ENCODE measurements at places on chromosomes 3 and 15.

DNA sequence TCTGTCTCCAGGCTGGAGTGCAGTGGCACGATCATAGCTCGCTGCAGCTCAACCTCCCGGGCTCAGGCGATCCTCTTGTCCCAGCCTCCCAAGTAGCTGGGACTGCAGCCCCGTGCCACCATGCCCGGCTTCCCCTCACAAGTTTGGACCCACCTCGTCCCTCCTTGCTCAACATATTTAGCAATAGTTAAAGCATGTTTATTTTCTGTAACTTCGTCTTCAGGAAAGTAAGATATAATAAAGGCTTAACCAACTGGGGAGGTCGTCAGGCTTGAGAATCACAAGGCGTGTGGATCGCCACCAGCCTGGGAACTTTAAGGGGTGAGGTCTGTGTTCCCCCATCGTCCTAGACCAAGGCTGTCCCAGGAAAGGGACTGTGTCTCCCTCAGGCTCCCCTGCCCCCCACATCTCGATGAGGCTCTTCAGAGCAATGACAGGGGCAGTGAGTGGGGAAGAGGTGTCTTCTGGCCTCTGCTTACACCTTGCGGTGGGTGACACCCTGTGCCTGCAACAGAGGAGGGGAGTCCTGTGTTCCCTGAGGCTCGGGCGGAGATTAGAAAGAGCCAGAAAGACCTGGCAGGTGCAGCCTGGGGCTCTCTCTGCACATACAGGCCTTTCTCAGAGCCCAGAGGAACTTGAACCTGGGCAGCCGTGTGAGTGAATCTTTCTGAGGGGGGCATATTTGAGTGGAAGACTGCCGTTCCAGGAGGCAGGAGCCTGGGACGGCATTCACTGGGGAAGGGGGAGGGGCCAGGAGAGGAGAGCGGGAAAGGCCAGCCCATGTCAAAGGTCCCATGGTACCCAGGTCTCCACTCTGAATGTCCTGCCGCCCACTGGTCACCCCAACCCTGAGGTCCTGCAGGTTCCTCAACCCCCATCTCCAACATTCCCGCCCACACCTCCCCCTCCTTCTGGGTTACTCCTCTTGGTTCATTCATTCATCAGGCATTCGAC is 152.3 kb downstream of the SMAD6 start:
- DNase-seq, result no peak

DNA sequence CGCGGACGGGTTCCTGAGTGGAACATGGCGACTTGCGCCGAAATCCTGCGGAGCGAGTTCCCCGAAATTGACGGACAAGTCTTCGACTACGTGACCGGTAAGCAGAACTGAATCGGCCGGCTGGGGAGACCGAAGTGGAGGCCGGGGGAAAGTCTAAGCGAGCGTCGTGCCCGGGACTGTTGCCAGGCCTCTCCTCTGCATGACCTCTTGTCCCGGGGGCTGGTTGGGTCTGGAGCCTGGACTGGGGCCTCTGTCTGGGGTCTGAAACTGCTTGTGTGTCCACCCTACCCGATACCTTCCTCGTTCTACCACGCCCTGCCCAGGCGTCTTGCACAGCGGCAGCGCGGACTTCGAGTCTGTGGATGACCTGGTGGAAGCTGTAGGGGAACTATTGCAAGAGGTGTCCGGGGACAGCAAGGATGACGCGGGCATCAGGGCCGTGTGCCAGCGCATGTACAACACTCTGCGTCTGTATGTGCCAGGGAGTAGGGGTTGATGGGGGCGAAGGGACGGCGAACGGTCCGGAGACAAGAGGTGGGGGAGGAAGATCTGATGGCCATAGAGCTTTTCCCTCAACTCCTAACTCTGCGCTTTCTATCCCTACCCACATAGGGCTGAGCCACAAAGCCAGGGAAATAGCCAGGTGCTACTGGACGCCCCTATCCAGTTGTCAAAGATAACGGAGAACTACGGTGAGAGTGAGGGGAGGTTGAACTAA is at the start of gene ABCF3:
TSS of gene ABCF3 (plus strand) at position 16 of the 718 bp plus-strand sequence. CDS start at position 25, 9 bp downstream.
- DNase-seq, result no peak

GRCh38 chr3:59566481-59566975 is 516.7 kb upstream of the CFAP20DC start:
- DNase-seq, result no peak

DNA sequence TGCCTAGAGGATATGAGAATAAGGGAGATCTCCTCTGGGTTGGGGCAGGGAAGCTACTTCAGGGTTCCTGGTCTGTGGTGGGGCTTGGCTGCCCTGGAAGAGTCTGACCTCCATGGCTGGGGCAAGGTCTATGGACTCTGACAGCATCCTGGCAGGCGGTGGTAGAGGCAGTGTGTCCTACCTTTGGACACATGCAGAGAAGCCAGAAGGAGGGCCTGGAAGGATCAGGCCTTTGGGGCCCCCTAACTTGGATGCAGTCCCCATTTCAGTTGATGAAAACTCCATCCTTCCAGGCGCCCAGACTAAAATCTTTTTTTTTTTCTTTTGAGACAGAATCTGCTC is 10.4 kb downstream of the SPTBN5 start:
- DNase-seq, result no peak

- DNase-seq, result no peak
These were observed 1.5 kb downstream of the SATB1 start for GRCh38 chr3:18423401-18424212.

All from HL-60 (cell line).